ENCODE measurements at places on chromosomes 11 and 22.
A peak's percentile ranks its signal among the peaks of the same experiment; 100 is the strongest.

- no peak for DNase-seq
These were observed 40.3 kb downstream of the TPBGL start for GRCh38 chr11:75280770-75281468.

- no peak for DNase-seq
These were observed 2.6 kb downstream of the TAGLN start for GRCh38 chr11:117201658-117202305.

- DNase-seq: no peak
These were observed 15.5 kb upstream of the BMAL1 start for GRCh38 chr11:13262096-13262495.

GRCh38 chr11:71200172-71200716 is 52.1 kb downstream of the SHANK2 start:
- no peak for DNase-seq

GRCh38 chr11:79089601-79090000 is 351.2 kb downstream of the TENM4 start:
- no peak for DNase-seq

- no peak for DNase-seq
These were observed 558.7 kb downstream of the BRD1 start for GRCh38 chr22:49268924-49269323.

GRCh38 chr11:2212411-2213251 is 41.0 kb upstream of the TH start:
- no peak for DNase-seq

DNA sequence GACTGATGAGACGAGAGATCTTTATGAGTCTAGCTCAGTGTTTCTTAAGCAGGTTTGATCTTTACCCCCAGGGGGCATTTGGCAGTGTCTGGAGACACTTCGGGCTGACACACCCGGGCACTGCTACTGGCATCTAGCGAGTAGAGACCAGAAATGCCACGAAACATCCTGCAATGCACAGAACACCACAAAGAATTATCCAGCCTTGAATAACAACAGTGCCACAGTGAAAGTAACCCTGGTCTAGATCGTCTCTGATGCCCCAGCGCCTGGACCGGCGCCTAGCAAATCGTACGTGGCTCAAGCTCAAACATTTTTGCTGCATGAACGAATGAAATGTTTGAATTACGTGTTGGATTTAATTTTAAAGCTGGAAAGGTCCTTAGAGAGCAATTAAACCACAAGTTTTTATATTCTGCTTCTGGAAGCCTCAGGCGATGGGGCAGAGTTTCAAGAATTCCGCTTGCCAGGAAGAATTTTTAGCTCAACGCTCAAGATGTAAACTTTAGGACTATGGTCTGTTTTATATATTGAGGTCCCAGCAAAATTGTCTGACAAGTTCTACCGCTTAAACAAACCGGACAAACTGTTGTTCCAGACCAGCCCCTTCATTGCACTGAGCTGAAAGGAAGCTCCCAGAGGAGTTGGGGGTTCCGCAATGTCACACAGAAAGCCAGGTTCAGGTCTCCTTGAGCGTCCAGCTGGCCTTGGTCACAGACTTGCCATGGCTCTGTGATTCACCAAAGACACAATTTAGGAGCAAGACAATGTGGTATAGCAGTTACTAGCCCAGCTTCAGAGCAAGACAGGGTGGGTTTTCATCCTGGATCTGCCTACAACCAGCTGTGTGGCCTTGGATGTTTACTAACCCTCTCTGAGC is 44.2 kb upstream of the SMTN start:
- DNase-seq: peak; percentile 30

GRCh38 chr11:17601256-17601671 is 54.2 kb downstream of the OTOG start:
- DNase-seq: peak; percentile 26

GRCh38 chr11:116651098-116651736 is 121.6 kb downstream of the BUD13 start:
- DNase-seq: no peak

- DNase-seq: no peak
These were observed 206.1 kb downstream of the GRIK4 start for GRCh38 chr11:120717623-120718022.

DNA sequence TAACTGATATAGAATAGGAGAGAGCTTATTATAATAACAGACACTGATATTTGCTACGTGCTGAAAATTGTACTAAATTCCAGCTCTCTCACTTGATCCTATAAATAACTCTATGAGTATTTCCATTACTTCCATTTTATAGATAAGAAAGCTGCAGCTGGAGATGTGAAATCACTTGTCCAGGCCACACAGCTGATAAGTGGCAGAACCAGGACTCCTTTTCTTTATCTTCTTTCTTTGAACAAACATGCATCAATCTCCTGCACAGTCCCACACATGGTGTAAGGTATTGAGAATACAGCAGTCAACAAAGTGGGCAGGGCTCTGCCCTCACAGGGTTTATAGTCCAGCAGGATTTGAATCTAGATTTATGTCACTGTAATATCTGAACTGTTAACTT is 652.1 kb downstream of the NELL1 start:
- no peak for DNase-seq

GRCh38 chr22:37212174-37212906 is at the start of gene SSTR3:
Gene SSTR3, minus strand, starts transcription at chr22:37212477. Its CDS starts 4,674 bp downstream, at chr22:37207803.
- DNase-seq: no peak

DNA sequence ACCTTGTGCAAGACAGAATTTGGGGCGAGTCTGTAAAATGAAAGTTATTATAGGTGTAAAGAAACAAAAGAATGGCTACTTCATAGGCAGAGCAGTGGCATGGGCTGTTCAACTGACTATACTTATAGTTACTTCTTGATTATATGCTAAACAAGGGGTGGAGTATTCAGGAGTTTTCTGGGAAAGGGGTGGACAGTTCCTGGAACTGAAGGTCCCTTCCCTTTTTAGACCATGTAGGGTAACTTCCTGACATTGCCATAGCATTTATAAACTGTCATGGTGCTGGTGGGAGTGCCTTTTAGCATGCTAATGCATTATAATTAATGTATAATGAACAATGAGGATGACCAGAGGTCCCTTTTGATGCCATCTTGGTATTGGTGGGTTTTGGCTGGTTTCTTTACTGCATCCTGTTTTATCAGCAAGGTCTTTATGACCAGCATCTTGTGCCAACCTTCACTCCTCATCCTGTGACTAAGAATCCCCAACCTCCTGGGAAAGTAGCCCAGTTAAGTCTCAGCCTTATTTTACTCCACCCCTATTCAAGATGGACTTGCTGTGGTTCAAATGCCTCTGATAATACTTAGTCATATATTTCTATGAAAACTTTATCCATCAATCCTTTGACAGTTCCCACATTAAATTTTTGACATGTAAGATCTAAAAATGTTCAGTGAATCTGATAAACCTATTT is 118.6 kb downstream of the ARHGAP42 start:
- no peak for DNase-seq

DNA sequence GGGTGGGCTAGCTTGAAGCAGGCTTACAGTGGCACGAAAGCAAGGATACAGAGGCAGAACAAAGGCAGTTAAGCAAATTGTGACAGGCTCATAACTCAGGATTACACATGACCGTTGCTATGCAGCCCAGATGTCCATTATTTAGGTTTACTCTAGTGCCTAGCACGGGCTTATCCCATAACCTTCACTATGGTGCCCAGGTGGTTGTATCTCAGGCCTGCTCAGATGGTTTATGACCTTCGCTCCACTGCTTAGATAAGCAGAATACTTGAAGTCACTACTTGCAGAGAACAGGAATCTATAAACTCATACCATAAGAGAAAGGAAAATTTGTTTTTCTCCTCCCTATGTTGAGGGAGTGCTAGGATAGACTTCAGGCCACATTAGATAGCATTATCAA is 9.0 kb downstream of the OR6M1 start:
- DNase-seq: no peak

DNA sequence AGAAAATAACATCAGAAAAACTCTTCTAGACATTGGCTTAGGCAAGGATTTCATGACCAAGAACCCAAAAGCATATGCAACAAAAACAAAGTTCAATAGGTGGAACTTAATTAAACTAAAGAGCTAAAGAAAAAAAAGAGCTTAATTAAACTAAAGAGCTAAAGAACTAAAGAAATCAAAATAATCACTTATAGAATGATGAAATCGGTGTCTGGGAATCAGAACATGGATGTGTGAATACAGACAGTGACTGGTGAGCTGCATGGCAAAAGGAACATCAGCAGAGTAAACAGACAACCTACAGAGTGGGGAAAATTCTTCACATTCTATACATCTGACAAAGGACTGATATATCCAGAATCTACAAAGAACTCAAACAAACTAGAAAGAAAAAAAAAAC is 41.4 kb downstream of the ZNF280B start:
- DNase-seq: no peak

GRCh38 chr11:11780858-11781257 is 60.9 kb upstream of the USP47 start:
- DNase-seq: no peak

DNA sequence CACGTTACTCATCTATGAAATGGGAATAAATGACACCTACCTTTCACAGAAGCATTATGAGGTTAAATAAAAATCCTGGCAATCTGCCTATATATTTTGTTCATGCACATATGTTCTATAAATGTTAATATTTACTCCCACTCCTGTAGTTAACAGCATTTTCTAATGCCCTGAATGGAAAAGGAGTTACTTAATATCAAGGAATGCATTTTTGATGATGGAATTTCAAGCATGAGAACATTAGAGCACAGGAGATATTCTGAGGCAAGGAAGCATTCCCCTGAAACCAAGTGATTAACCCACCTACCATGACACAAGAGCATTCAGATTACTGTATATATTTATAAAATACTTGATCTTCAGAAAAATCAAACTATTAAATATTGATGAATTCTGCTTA is 102.1 kb downstream of the ARHGAP32 start:
- no peak for DNase-seq

GRCh38 chr11:7899418-7899817 is 31.6 kb downstream of the OR10A6 start:
- no peak for DNase-seq

GRCh38 chr11:59198726-59199125 is 14.0 kb downstream of the MPEG1 start:
- DNase-seq: no peak

DNA sequence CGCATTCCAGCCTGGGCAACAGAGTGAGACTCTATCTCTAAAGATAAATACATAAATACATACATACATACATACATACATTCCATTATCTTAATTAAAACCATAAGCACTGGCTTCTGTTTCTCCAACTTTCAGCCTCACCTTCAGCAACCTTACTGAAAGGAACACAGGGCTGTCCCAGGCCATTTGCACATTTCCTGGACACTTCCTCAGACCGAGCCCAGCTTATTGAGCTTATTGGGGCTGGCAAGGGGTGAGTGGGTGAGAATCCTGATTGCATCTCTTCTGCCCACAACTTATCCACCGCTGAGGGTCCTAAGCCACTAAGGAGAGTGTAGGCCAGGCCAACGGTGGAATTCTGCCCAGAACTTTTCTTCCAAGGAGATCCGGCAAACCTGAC is 16.5 kb upstream of the LRP5 start:
- DNase-seq: no peak

- peak; percentile 32 for DNase-seq
These were observed 13.1 kb downstream of the USP2 start for GRCh38 chr11:119368121-119369034.

DNA sequence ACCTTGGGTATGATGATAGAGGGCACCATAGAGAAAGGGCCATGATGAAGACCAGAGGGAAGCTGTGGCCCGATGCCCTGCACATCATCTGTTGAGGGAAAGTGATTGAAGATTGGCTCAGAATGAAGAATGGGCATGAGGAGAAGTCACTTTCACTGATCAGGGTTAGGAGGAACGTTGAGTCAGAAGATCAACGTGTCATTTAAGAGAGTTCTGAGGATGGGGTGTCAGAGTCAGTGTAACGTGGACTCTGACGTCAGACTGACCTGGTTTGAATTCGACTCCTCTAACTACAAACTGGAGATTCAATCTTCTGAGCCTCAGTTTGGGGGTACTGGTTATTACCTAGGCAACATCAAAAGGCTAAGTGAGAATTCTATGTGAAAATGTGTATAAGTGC is 352.6 kb downstream of the DDX10 start:
- no peak for DNase-seq

DNA sequence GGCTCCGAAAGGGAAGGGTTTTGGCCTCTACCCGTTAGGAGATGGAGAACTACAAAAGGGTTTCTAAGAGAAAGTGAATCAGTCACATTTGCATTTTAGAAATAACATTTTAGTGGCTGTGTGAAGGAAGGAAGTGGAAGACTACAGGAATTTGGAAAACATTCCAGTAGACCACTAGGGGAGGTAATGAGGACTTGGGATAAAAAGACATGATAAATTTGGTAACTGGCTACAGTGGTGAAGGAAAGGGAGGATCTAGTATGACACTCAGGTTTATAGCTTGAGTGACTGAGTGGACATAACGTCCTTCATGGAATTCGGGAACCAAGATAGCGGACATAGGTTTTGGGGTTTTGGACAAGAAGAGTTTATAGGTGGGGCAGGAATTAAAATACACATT is 7.0 kb upstream of the RRM1 start:
- DNase-seq: no peak

DNA sequence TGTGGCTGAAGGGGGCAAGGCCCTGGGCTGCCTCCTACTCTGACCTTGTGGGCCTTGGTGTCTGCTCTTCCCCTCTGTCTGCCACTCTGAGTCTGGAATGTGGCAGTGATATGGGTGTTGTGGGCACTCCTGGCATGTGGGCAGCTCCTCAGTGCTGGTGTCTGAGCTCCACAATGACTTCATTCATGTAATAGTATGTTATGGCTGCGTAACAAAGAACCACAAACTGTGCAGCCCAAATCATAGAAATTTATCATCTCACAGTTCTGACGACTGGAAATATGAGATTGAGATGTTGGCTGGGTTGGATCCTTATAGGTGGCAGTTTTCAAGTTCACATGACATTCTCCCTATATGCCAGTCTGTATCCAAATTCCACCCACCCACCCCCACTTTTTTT is 59.1 kb downstream of the BCR start:
- DNase-seq: no peak

GRCh38 chr11:125261588-125261987 is 97.0 kb downstream of the PKNOX2 start:
- no peak for DNase-seq

GRCh38 chr11:68664141-68664540 is 20.2 kb upstream of the GAL start:
- no peak for DNase-seq

DNA sequence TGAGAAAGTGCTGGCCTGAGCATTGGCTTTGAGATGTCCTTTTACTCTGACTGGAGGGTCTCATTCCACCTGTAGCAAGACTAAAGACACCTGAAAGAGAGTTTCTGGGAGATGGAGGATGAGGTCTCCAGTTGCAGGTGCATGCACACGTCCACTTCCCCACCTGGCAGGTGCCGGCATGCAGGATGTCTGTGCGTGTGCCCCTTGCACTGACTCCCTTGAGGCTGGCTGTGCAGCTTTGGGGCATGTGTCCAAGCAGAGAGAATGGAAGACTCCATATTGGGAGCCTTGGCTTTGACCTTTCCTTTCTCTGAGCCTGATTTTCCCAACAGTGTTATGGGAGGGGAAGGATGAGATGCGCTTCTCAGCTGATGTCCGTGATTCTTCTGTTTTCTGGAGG is 44.0 kb upstream of the TUB start:
- no peak for DNase-seq

Data from Calu3 (cell line).